Activated CD4-positive, alpha-beta T cell treated with anti-CD3 and anti-CD28 coated beads, Interleukin-2, amount 50 U/mL, for 48 hours (primary cell): ENCODE measurements at places on chromosomes 16 and 17.

DNA sequence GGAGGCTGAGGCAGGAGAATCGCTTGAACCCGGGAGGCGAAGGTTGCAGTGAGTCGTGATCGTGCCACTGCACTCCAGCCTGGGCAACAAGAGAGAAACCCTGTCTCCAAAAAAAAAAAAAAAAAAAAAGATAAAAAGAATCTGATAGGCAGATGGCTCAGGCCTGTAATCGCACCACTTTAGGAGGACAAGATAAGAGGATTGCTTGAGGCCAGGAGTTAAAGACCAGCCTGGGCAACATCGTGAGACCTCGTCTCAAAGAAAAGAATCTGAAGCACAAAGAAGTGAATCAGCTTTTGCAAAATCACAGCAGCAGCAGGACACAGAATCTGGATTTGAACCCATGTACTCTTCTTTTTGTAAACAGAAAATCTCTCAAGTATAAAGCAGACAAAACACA is 7.6 kb downstream of the NOB1 start:
- no peak for DNase-seq

DNA sequence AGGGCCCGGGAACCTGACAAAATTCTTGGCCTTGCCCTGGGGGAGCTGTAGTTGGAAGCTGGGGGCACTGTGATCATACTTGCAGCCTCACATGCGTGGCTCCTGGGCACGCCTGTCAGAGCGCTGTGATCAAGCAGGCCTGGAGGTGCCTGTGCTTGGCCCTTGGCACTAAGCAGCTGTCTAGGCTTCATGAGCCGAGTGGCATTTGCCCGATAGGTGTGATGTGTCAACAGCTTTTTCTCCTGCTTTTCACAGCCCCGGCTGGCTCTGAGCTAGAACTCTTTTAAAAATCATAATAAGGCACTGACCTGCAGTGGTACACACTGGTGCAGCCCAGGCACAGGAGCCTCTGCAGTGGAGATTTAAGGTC is 113.8 kb downstream of the SOCS1 start:
- no peak for DNase-seq

DNA sequence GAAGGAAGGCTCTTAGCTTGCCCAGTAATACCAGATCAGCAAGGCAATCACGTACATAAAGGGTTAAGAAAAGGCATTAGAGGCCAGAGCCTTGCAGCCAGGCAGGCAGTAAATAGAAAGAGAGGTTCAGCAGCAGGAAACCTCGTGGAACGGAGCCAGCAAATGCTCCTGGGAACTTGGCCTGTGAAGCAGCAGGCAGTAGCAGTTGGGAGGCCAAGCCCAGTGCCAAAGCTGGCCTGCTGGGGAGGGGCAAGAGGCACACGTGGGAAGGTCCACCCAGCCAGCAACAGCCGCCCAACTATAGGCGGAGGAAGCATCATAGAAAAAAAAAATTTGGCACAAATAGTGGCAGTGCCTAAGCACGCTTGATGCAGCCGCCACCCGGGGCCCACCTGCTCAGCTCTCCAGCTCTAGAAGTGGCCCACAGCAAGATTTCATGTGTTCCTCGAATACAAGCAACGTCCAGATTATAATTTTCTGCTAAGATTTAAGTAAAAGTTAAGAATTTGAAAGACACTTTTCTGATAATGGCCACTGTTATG is 2339.5 kb downstream of the TP53TG3F start:
- no peak for DNase-seq

DNA sequence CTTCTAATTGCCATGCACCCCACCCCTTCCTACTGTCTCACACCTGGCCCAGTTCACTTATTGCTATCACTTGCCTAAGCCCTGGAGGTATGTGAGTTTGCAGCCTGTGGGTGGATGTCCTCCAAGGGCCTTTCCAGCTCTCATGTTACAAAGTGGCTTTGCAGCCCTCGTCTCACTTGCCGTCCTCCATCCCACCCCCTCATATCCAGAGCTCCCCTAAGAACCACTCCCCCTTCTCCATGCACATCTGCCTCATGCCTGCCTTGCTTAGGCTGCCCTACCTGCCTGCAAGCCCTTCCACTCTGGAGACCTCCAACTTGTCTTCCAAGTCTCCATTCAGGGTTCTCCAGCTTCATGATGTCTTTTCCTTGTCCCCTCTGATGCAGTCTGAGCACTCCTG is 119.4 kb upstream of the NLRP1 start:
- DNase-seq, result no peak

DNA sequence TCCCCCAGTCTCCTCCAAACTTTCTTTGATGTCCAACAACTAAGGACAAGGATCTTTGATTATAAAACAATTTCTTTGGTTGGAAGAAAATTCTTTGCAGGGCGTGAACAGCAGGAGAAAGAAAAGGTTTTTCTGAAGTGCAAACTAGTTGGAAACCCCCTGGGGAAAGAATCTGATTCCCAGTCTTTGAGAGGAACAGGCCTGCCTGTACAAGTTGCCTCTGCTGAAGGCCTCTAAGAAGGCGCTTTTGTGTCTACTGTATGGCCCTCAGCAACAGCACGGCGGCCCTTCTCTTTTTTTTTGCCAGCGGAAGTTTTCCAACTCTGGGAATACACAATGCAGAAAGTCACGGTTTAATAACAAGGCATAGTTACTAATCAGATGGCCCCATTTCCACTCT is 14.0 kb downstream of the RNF43 start:
- DNase-seq, result no peak

GRCh38 chr16:47624563-47624962 is 163.4 kb downstream of the PHKB start:
- DNase-seq, result no peak

DNA sequence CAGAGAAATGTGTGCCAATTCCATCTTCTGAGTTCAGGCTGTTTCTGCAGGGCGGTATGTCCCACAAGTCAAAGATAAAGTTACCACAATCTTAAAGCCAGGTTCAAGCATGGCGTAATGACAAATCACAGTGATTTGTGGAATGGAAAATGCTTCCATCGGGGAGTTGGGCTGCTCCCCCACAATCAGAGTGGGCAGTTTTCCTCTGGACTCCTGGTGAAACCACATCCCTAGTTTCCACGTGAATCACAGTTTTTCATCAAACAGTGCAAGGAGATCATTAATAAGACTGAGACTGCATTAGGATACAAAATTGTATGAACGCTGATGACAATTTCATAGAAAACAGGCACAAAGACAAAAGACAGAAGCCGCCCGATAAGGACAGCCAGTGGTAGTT is 3.6 kb downstream of the LITAF start:
- no peak for DNase-seq

DNA sequence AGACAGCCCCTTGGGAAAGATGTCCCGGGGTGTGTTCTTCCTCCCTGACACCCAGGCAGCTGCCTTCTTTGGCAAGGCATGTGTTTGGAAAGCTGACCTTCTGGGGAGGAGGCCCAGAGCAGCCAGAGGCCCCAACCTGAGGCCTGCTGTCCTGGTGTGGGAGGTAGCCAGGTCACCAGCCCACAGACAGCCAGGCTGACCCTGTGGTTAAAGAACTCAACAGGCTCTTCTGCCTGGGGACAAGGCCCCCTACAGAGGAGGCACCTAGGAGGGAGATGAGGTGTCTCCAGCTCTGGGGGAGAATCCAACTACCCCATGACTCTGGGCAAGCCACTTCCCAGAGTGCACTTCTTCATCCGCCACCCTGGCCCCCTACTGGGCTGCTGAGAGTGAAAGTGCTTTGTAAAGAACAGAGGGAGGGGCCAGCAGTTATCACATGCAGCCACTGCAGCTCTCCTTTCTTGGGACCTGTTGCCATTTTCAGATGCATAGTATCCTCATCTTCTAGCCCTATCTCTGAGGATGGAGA is 13.1 kb upstream of the SREBF1 start:
- peak; percentile 77 for DNase-seq

GRCh38 chr16:17358846-17359245 is 111.9 kb downstream of the XYLT1 start:
- DNase-seq, result no peak

- no peak for DNase-seq
Measured at GRCh38 chr16:70610273-70611223, 35.8 kb upstream of the IL34 start.
